Stimulated activated CD4-positive, alpha-beta T cell treated with anti-CD3 and anti-CD28 coated beads, Interleukin-4, amount 100 ng/mL, for 1 hour (primary cell): ENCODE measurements at places on chromosomes 2 and 18.

GRCh38 chr2:121400201-121400600 is 115.2 kb upstream of the TFCP2L1 start:
- DNase-seq, result no peak

DNA sequence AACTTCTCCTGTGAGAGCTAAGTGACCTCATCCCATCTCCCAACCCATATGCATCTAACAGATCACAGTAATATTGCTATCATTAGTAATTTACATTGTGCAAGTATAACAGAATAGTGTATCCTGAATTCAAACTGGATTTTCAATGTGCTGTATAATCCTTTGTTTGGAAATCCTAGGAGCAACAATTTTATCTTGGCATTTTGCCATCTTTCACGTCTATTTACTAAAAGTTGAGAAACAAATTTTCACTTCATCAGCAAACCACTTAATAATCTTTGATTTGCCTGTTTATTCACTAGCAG is 3.8 kb downstream of the HNRNPLL start:
- no peak for DNase-seq

GRCh38 chr2:166803373-166804000 is 84.8 kb upstream of the XIRP2 start:
- no peak for DNase-seq

- DNase-seq, result no peak
Measured at GRCh38 chr18:25349926-25350487, 2.0 kb downstream of the ZNF521 start.

- DNase-seq, result no peak
Measured at GRCh38 chr18:26635466-26635865, 87.1 kb upstream of the KCTD1 start.

- no peak for DNase-seq
Measured at GRCh38 chr2:56049233-56049845, 125.8 kb upstream of the EFEMP1 start.

GRCh38 chr2:165191096-165191728 is 12.6 kb downstream of the SCN3A start:
- no peak for DNase-seq

DNA sequence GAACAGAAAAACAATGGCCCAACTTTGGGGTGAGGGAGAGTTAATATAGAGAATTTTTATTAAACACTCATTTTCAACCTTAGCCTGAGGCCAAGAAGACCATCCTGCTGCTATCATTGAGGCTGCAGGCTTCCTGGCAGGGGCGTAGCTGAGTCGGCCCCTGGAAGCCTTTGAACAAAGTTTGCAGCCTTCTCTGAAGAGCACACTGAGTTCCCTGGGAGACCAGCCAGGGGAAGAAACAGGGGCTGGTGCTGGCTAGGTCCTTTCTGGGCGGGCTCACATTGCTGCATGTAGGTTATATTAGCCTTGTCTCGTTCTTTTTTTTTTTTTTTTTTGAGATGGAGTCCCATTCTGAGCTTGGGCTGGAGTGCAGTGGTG is 126.8 kb upstream of the HS6ST1 start:
- no peak for DNase-seq

- no peak for DNase-seq
Measured at GRCh38 chr2:126859631-126860030, 39.1 kb upstream of the TEX51 start.

DNA sequence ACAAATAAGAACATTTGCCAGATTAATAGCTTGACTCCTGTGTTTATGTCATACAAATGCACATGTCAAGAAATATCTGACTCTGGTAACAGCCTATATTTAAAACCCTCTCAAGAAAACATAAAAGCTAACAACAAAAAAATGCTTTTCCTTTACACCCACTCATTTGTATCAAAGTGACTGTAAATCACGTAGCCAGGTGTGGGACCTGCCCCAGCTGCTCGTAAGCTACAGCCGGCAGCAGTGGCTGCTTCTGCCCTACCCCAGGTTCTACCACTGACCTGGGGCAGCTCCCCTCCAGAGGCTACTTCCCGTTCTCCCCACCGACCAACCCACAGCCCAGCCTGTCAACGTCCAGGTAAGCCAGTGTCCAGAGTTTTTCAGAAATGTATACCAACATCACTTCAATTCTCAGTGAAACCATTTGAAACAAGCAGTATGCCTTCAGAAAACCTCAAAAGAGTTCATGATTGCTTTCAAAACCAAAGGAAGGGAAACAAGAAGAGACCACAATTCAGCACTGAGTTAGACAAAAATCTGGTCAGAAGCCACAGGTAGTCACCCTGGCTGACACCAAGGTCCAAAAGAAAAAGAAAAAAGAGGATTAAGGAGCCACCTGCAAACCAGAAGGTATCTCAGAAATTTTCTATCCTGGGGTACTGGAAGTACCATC is 40.4 kb downstream of the KIDINS220 start:
- no peak for DNase-seq

GRCh38 chr2:164651361-164651760 is 30.1 kb upstream of the GRB14 start:
- DNase-seq, result no peak

- DNase-seq, result no peak
Measured at GRCh38 chr2:9998916-9999654, 44.3 kb upstream of the KLF11 start.

DNA sequence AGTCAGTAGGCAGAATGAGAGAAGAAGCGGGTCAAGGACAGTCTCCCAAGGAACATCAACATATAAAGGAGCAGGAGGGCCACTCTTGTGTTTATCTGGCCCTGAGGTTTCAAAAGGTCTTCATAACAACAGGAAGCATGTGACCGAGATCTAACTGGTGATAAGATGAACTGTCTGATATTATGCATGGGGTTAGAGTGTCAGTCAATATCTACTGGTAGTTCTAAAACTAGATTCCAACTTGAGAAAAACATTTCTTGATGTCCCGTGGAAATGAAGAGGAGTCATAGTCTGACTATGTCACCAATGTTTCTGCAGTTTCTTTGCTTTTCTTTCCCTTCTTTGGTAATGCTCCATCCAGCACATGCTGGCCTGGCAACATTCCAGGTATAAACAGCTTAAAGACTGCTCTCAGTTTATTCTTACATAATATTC is 77.5 kb upstream of the ITPRID2 start:
- no peak for DNase-seq

DNA sequence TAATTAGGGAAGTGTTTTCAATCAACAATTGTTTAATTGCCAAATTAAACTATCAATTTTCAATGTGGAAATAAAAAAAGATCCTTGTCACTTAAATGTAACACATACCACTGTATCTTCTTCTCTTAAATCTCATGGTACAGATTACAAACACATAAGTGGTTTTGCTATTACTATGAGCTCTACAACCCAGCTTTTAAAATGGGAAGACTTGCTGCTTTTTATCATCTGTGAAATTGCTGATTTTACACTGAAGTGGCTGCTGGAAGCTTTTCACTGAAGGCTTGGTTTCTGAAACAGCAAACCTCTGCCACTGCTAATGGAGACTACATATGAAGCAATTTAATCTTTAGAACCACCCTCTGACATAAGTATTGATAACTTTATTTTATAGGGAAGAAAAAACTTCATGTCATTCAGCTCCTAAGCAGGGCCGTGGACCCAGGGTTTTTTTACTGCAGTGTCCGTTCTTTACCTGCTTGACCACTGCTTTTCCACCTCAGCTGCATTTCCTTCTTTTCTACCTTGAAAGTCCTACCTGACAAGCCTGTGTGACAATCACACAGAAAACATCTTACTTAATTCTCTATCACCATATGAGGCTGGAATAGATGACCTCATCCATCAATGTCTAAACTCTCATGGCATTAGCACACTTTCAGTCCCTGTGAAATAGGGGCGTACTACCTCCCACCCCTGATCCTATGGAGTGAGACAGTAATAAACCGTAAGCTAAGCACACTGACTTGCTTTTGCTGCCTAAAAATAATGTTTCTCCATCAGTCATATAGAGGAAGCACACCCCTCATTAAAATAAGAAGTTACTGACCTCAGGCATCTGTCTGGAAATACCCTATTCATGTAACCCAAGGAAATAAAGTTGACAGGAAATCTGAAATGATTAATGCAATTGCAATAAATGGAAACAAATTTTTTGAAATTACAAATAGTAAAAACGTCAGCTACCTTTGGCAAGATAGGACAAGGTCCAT is 19.2 kb upstream of the SLC8A1 start:
- DNase-seq, result no peak

DNA sequence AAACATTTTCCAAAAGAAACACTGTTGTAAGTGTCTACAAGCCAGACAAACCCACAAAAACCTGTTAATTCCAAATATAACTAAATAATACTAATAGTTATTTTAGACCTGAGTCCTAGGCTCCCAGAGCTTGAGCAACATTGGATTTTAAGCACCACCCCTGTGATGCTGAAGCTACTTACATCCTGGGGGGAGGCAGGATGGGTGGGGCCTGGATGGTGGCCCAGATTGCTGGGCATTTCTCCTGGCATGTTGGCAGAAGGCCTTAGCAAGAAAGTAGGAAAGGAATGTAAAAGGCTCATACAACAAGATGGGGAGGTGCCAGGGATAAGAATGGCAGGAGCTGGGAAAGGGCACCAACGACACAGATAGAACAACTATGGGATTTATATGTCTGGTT is 50.7 kb upstream of the OTX1 start:
- no peak for DNase-seq

- no peak for DNase-seq
Measured at GRCh38 chr18:63753676-63754075, 21.5 kb upstream of the SERPINB7 start.

GRCh38 chr2:160156665-160157064 is 43.4 kb downstream of the ITGB6 start:
- DNase-seq, result no peak

- DNase-seq, result no peak
Measured at GRCh38 chr2:69181806-69182427, 168.9 kb downstream of the ANTXR1 start.

DNA sequence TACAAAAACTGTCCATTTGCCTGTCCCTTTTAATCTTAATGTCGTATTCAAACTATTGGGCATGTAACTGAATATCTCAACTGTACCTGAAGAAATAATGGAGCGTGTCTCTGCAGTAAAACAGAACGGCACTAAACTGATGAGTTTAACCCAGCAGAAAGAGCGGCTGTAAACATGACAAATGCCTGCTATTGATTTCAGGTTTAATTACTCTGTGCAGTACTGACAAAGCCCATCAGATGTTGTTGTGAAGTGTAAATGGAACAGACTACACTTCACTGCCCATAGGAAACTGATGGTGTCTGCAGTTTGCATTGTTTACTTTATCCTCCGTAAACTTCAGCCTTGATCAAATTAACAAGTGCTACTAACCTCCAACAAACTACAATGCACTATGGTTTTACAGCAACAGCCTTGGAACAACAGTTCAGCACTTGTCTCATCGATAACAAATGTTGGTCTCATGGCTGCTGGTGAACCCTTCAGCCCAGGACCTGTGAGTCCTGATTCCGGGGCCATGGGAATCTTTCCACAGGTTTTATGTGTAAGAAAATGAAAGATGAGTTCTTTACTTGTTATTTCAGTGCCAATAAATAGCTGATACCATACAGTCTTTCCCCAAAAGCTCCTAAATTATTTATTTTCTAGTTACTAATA is 316.5 kb downstream of the CCDC178 start:
- DNase-seq, result no peak

DNA sequence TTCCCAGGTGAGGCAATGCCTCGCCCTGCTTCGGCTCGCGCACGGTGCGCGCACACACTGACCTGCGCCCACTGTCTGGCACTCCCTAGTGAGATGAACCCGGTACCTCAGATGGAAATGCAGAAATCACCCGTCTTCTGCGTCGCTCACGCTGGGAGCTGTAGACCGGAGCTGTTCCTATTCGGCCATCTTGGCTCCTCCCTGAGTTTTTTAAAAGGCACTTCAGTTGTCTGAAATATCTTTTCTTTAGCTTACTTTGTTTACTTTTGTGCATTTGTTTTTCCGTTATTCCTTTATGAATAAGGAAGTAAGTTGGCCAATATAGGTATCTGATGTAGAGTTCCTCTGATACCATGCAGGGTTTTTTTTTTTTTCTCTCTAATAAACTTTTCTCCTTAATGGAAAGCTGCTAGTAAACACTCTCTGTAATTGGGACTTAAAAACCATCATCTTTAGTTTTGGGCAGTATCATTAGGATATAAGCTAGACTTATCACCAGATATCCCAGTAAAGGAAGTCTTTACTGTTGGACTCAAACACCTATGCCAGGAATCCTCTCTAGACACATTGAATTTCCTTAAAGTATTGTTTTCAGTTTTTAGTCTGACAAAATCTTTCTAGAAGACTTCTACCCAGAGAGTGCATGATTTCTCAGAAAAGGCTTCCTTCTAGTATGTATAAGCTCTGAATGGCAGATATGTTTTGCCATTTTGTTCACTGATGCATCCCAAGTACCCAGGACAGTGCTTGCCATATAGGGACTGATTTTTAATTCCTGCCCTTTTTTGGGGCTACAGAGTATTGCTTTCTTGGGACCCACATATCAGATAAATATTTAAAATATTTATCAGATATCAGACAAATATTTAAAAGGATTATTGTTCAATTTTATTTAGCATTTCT is 35.8 kb upstream of the DYSF start:
- no peak for DNase-seq

DNA sequence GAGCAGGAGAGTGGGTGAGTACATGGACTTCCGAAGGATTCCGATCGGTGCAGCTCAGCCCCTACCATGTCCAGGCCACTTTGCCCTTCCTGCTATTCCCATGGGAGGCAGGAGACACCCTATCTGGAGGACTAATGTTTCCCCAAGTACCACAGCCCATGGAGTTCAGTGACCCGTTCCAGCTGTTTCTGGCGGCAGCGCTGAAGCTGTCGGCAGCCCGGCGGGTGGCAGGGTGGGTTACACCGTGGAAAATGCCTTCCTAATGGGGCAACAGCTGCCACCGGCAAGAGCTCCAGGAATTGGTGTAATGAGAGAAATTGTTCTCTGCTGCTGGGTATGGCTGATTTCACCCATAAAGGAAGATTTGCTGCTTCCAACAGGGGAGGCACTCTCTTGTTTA is 98.3 kb downstream of the MYCN start:
- DNase-seq, result no peak

DNA sequence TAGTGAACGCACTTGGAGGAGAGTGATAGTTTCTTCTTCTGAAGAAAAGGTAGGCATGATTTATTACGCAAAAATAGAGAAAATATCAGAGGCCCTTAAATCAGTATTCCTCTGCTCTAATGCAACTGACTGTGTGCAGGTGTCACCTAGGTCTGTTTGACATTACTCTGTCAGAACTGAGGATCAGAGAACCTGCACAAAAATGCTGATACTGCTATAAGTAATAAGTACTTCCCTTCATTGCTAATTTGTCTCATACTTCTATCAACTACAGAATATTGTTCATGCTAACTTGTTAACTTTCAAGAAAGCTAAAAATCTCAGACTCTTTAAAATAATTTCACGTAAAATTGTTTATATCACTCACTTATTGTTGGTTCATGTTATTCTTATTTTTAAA is 358.5 kb downstream of the ZNF804A start:
- DNase-seq, result no peak

- no peak for DNase-seq
Measured at GRCh38 chr2:22604136-22604535, 780.8 kb upstream of the KLHL29 start.

GRCh38 chr18:7772510-7772888 is 205.4 kb downstream of the PTPRM start:
- DNase-seq, result no peak

- no peak for DNase-seq
Measured at GRCh38 chr2:204255526-204255925, 289.7 kb upstream of the PARD3B start.

- no peak for DNase-seq
Measured at GRCh38 chr2:237497009-237497837, 10.2 kb downstream of the MLPH start.

GRCh38 chr18:64202210-64202836 is 53.4 kb upstream of the LINC00305 start:
- no peak for DNase-seq
